LNCaP clone FGC (cell line): ENCODE measurements at places on chromosomes 1 and 21.

GRCh38 chr1:41769068-41769467 is 149.7 kb downstream of the HIVEP3 start:
- no peak for DNase-seq

- peak; percentile 83 for DNase-seq
These were observed 17.5 kb downstream of the TRMT1L start for GRCh38 chr1:185139246-185139645.

DNA sequence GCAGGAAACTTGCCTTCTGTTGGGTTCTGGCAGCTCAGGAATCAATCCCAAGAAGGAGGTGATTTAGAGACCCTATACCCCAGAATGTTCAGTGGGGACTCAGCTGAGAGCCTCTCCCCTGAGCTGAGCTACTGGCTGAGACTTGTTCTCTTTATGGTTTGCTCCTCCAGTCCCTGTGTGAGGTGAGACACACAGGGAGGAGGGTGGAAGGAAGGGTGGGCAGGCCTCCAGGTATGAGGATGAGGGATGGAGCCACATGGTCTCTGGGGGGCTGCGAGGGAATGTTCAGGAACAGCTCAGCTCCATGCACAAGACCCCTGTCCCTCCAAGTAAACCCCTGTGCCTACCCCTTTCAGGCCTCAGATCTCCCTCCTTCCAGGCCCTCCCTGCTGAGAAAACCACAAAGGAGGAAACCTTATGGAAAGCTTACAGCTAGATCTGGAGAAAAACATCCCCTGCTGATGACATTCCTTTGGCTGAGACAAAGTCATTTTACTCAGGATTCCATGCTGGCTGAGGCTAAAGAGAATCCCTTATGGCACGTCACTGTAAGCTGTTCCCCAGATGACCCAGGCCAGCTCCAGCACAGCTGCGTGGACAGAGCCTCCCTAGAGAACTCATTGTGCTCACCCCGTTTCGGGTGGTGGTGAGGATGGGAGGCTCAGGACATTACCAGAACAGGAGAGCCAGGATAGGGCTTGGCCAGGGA is 91.5 kb upstream of the IPO9 start:
- DNase-seq, result no peak

DNA sequence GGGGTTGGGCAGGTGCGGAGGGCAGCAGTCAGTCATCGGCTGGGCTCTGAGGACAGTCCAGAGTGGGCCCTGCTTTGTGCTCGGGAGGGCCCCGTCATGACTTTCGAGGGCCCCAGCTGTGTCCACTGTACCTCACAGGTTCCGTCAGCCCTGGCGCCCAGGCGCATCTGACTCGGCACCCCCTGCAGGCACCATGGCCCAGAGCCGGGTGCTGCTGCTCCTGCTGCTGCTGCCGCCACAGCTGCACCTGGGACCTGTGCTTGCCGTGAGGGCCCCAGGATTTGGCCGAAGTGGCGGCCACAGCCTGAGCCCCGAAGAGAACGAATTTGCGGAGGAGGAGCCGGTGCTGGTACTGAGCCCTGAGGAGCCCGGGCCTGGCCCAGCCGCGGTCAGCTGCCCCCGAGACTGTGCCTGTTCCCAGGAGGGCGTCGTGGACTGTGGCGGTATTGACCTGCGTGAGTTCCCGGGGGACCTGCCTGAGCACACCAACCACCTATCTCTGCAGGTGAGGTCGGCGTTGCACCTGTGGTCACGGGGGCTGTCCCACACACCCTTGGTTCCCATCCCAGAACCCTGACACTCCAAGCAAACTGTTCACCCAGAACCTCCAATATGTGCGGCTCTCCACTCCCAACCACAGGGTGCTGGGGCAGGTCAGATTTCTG is 7.8 kb downstream of the PODN start:
- DNase-seq, result no peak

DNA sequence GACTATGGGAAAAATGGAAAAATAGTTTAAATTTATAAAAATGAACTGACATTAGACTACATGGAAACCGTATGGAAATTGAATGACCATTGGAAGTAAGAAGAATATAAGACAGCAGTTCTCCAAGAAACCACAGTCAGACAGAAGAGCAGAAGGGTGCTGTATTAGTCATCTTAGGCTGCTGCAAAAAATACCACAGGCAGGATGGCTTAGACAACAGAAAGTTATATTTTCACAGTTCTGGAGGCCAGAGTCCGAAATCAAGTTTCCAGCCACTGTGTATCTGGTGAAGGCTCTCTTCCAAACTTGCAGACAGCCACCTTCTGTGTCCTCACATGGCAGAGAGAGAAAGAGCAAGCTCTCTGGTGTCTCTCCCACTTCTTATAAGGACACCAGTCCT is 175.2 kb downstream of the DSCAM start:
- no peak for DNase-seq

GRCh38 chr1:200265104-200265503 is 144.7 kb downstream of the ZNF281 start:
- DNase-seq, result peak; percentile 15

DNA sequence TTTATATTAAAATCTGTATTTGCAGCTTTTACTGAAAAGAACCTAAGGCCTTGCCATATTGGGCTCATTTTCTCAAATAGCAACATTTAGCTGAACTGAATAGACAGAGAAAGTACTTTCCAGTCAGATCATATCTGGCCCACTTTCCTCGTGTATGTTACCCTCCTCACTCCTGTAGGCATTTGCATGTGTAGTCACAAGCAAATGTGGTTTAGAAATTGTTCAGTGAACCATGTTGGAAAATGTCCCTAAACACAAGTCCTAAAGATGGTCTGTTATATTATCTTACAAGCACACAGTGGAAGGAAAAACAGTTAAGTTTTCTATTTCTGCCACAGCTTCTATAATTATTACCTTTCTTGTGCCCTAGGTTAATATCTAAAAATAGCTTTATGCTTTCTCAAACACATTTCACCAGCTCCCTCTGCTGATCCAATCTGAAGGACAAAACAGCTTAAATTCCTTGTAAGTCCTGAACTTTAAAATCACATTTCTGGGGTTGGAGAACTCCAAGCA is 606 bp upstream of the FMO4 start:
- DNase-seq, result no peak

DNA sequence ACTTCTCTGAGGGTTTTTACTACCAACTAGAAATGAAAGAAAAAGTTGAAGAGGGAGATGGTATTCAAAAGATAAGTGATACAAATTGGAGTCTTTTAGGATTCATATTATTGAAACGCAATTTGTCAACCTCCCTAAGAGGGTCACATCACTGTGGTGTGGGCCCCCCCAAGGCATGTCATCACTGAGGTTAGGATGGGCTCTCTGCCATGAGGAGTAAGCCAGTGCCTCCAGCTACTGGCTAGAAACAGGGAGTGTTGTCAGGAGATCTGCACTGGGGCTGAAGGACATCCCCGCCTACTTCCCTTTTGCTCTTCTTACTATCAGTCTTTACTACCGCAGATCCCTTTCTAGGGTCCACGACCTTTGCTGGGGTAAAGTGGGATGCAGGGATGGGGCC is 25.9 kb downstream of the ITSN1 start:
- no peak for DNase-seq

- no peak for DNase-seq
These were observed 2.6 kb downstream of the INSRR start for GRCh38 chr1:156856282-156856785.

DNA sequence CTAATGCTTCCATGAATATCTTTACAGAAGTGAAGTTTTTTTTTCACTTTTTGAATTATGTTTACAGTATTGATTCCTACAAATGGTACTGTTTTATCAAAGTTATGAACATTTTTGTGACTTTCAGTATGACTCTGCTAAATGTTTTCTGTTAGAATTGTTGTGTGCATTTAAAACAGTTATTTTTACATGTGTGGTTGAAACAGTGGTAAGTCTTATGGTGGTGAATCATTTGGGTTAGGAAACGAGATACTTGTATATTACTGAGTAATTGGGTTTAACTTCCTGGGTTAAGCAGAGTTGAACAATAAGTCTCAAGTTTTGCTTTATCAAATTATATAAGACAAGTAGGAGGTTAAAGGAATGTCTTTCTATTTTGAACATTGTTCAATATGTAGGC is 66.8 kb downstream of the VPS13D start:
- no peak for DNase-seq

DNA sequence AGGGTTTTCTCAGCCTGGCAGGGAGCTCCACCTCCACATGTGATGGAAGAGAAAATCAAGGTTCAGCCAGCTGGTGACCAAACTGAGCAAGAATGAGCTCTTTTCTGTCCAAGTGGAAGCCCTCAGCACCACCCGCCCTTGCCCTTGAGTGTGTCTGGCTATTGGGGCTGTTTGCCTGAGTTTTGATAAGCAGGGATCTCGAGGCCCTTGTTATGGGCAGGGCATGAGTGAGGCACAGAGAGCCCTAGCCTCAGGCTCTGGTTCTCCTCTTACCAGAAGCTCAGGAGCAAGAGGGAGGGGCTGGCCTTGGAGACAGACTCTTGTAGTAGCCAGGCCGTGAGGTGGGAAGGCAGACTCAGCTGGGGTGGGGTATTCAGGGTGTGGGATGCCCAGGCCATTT is 37.5 kb upstream of the ARF1 start:
- no peak for DNase-seq

DNA sequence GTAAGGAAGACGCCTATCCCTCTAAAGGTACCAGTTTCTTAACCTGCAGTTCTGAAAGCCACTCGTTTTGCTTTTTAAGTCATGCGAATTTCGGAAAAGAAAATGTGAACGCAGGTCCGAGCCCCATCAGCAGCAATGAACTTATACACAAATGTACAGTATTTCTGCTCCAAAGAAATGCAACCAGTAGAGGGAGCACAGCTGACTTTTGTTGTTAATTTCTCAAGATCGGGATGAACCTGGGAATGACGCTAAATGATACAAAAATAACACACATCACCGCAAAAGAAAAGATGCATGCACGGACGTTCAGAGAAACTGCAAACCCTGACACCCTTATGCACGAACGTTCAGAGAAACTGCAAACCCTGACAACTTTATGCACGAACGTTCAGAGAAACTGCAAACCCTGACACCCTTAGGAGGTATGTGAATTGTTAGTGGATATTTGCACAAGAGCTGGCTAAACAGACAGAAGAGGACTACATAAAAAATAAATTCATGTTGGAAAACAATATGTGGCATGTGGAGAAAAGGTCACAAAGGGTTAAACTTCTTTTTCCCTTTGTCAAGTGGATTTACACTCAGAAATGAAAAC is 3.5 kb upstream of the TIAM1 start:
- peak; percentile 15 for DNase-seq

DNA sequence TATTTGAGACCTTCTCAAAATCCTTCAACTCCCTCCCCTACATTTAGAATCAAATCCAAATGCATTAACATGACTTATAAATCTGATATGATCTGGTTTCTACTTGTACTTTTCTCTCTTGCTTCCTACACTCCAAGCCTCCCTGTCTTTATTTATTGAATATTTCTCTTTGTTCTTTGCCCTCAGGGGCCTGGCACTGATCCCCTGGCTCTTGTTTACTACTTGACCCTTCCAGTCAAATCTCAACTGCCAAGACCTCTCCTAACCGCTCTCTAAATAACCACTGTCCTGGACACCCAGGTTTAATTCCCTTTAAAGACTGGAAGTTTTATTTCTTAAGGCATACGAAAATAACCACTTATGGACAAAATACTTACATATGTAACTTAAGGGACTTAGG is 248.9 kb downstream of the CHRM3 start:
- DNase-seq, result peak; percentile 75

GRCh38 chr1:205369701-205370123 is 13.0 kb upstream of the KLHDC8A start:
- no peak for DNase-seq

GRCh38 chr1:242856289-242856688 is 331.8 kb upstream of the PLD5 start:
- DNase-seq, result no peak

DNA sequence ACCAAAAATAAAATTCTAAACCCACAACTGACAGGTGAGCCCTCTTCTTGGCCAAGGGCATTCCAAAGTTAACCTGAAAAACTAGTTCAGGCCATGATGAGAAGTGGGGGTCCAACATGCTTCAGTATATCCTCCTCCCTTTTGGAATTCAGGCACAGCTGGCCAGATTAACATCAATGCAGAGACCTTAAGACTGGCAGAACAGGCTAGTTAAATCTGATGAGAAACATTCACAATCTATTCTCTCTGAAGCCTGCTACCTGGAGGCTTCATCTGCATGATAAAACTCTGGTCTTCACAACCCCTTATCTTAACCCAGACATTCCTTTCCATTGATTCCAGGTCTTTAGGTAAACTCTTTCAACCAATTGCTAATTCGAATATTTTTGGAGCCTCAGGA is 26.7 kb upstream of the ZBTB8B start:
- no peak for DNase-seq

GRCh38 chr1:184101571-184101970 is 50.0 kb downstream of the TSEN15 start:
- DNase-seq, result no peak

GRCh38 chr1:963301-963651 is 2.9 kb downstream of the KLHL17 start:
- DNase-seq, result no peak

GRCh38 chr1:185733818-185734735 is at the start of gene HMCN1:
Gene HMCN1, plus strand, starts transcription at chr1:185734391. Its CDS starts 389 bp downstream, at chr1:185734780.
- peak; percentile 2 for DNase-seq

GRCh38 chr1:145778146-145778540 is 45.8 kb downstream of the RNF115 start:
- no peak for DNase-seq

GRCh38 chr1:89557956-89558355 is 33.3 kb downstream of the LRRC8B start:
- DNase-seq, result no peak
